ENCODE measurements at places on chromosomes 7 and 10.

GRCh38 chr10:125097409-125098070 is 62.8 kb downstream of the CTBP2 start:
- no peak for DNase-seq

DNA sequence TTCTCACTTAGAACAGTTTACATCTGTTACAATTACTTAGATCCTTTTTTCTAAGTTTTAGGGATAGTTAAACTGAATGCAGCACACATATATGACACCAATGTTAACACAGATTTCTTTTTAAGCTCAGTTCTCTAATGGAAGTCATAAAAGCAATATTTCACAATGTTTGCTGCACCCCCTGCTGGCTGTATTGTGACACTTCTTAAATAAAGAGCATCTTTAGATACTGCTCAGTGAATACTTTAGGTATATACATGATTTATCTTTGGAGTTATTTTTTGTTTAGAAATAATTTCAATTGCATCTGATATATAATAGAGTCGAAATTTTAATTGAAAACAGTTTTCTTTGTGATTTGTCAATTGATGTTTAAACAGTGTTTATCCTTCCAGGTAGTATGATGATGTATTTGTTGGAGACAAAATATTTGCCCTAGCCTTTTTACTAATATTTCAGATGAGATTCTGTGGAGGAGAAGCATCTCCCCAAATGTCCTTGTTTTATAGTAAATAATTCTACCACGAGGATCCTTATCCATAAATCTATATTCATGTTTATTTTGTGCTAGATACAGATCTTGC is 174.4 kb downstream of the ST7 start:
- DNase-seq = peak; percentile 53

DNA sequence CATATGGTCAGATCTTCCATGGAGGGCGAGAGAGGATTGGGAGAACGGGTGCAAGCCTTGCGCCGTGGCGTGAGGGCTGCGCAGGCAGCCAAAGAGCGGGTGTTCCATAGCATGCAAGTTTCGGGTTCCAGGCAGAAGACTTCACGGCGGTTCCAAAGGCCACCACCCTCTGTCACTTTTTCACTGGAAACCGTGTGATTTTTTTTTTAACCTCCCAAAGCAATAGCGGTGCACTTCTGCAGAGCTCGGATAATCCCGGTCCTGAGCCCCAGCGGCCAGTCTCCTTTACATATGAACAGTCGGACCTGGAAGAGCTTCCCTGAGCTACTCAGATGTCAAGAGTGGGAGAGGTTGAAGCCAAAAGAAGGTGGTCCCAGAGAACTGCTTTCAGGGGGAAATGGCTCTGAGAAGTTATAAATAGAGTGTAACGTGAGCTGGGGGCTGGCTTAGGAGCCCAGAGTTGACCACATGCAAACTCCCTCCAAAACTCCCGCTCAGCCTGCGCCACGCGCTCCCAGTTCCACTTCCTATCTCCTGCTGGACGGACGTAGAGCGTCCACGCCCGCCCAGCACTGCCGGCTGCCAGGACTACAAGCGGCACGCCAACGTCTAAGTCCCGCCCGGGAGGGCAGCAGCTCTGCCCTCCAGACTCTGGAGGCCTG is at the start of gene MEOX2:
Gene MEOX2 (minus strand): TSS at position 389 of the 662 bp plus-strand sequence. CDS start 281 bp downstream, at position 108.
- no peak for DNase-seq

DNA sequence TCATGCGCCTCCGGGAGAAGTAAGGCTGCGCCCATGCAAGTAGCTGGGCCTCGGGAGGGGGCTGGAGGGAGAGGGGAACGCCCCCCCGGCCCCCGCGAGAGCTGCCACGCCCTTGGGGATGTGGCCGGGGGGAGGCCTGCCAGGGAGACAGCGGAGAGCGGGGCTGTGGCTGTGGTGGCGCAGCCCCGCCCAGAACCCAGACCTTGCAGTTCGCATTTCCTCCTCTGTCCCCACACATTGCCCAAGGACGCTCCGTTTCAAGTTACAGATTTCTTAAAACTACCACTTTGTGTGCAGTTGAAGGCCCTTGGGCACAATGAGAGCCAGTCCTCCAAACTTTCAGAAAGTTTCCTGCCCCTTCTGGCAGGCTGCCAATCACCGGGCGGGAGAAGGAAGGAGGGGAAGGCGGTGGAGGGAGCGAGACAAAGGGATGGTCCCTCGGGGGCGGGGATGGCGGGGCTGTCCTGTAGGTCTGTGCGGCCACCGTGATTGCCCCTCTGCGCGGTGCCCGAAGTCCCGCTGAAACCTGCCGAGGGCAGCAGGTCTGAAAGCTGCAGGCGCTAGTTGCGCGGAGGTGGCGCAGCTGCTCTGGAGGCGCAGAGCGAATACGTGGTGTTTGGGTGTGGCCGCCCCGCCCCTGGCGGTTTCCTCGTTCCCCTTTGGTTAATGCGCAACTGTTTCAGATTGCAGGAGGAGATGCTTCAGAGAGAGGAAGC is 2.1 kb downstream of the VIM start:
- DNase-seq = peak; percentile 95

GRCh38 chr10:58334817-58335305 is at the start of gene UBE2D1:
Gene UBE2D1 (plus strand): TSS chr10:58335006. CDS start chr10:58335202, 196 bp downstream.
- DNase-seq = peak; percentile 77

- no peak for DNase-seq
These were observed 359.2 kb downstream of the NRG3 start for GRCh38 chr10:82234173-82234572.

DNA sequence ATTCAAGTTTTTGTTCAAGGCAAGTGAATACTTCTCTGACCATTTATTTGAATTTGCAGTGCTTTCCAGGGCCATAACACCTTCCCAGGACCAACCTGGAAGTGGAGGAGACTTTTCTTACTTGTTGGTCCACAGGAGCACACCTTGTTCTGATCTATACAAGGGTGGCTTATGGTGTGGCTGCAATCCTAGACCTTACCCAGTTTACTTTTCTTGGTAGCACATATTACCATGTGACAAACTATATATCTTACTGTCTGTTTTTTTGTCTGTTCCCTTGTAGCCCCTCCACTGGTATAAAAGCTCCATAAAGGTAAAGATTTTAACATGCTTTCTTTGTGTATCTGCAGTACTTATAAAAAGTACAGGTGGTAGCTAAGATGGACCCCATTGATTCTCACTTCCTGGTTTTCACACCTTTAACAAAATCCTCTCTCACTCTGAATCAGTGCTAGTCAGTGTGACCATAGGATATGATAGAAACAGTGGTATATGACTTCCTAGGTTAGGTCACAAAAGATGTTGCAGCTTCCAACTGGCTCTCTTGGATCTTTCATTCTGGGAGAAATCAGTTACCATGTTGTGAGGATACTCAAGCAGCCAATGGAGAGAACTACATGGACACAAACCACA is 5.6 kb upstream of the ASB4 start:
- no peak for DNase-seq

GRCh38 chr7:81301815-81302214 is 383.0 kb upstream of the SEMA3C start:
- DNase-seq = no peak

DNA sequence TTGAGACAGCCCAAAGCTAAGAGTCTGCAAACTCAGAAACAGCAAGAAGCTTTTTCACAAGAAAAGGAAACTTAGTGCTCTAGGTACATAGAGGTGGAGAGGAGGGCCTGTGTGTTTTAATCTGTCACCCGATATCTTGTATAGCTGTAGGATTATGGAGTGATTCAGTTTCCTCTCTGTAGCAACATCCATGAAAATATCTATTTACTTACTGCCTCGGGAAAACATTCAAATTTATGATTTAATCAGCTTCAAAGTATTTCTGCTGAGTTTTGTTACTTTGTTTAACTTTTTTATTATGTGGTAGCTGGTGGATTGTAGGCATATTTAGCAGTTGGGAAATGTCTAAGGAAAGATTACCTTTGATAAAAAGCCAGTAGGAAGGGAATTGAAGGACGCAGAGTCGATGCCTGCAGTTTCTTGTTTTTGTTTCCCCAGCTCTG is 292.0 kb downstream of the CCDC3 start:
- DNase-seq = no peak

DNA sequence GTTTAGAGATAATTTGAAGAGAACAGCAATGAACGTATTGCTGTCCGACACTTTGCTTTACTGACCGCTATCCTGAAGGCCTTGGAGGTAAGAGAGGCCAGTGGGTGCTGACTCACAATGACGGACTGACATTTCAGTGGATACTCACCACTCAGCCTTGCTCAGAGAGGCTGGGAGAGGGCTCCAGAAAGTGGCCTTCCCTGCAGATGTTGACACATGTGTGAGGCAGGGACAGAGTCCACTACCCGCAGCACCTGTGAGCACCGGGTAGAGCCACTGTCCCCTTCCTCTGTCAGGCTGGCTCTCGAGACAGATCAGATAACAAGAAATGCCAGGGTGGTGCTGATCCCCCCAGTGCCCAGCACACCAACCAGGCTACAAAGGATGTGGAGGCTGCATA is 75.0 kb downstream of the GPR26 start:
- DNase-seq = no peak

DNA sequence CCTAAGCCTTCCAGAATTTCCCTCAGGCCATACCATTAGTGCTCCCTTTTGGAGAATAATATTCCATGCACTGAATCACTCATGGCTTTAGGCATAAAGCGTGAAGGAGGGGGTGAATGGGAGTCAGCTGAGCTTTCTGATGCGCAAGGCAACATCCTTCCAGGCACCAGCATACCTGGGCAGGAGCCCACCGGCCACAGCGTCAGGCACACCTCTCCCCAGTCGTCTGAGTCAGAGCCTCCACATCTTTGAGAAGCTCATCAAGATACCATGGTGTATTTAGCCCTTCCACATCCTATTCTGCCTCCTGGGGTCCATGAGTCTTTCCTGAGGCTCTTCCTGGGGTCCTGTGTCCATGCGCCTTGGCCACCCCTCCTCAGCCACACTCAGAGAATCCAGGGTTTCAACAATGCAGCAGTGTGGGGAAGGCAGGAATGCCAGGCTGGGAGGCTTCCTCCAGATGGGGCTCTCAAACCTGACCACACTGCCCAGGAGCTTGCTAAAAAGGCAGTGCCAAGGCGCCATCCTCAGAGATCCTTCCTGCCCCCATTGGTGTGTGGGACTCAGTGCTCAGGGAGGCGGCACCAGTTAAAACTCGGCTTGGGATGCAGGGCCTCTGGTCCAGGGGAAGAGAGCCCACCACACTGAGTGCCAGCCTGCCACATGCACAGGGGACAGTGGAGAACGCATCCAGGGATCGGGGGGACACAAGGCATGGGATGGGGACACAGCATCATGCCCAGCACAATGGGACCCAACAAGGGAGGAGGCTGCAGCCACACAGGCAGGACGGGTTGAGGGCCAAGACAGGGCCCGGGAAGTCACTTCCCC is 31.6 kb downstream of the RASGEF1A start:
- peak; percentile 11 for DNase-seq

GRCh38 chr10:69061305-69062161 is 26.4 kb upstream of the SRGN start:
- DNase-seq = peak; percentile 12

DNA sequence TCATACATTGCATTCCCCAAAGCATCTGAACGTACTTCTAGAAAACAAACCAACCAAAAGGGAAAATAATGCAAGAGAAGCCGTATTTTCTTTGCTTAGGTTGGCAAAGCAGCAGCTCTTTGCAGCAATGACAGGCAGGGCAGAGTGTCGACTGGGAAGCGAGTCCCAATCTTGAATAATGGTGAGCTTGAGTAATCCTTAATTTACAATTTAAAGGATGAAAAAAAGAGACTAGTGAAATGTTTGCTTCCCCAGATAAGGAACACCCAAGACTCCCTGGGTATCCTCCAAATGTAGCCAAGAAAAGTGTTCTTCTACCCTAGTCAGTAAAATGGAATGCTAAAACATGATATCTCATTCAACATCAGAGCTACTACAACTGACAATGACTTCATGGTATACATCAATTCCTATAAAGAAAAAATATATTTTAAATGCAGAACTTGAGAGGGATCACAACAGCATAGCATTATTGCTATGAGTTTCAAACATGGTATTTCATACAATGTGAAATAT is 32.0 kb downstream of the GPAM start:
- DNase-seq = no peak

DNA sequence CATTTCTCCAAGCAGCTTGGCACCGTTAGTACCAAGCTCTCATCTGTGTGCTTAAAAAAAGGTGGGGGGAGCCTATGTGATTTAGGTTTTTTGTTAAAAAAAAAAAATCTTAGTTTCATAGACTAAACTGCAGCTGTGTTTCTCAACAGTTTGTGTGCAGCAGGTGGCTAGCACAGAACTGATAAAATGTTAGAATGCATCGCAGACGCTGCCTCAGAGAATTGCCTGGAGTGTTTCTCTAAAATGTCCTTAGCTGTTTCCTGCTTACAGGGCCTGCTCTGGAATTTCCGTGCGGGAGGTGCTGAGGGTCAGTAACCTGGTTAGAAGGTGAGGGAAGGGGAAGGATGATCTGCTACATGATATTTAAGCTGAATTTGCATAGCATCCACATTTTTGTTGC is 268.9 kb downstream of the PLXDC2 start:
- no peak for DNase-seq

- DNase-seq = no peak
These were observed 18.6 kb downstream of the NSMCE4A start for GRCh38 chr10:121956111-121957061.

DNA sequence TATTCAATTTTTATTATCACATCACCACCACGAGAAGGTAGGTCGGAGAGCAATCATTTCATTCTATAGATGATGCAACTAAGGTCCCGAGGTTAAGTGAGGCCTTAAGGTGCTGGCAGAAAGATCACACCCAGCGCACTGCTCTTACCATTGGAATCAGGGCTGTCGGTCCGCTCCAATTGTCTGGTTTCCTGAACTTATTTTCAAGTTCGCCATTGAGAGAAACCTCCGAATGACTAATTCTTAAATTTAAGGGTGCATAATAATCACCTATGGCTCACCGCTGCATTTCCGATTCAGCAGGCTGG is 625 bp upstream of the GSTO2 start:
- DNase-seq = no peak

DNA sequence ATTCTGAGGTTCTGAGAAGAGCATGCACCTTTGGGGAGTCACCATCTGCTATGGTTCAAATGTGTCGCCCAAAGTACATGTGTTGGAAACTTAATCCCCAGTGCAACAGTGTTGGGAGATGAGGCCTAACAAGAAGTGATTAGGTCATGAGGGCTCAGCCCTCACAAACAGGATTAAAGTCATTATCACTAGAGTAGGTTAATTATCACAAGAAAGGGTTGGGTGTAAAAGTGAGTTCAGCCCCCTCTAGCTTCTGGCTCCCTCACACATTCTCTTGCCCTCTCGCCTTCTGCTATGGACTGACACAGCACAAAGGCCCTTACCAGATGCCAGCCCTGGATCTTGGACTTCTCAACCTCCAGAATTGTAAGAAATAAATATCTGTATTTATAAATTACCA is 100.3 kb upstream of the C10orf90 start:
- DNase-seq = no peak

- DNase-seq = no peak
These were observed 111.3 kb downstream of the POU6F2 start for GRCh38 chr7:39088730-39089593.

DNA sequence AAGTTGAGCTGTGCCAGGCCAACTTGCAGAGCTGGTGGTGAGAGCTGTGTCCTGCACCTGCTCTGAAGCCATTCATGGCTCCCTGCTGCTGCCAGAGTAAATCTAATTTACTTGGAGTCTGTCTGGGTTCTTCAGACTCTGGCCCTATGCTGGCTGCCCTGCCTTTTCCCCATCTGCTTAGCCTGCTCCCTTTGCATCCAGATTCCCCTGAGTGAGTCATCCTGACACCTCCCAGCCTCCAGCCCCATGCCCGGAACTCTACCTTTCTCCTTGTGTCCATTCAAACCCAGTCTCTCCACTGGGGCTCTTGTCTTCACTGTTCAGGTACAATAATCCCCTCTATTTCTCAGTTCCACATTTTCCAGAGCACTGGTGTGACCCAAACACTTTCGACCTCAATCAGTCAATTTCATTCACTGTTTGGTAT is 434.4 kb upstream of the ZMIZ1 start:
- no peak for DNase-seq

GRCh38 chr10:75682649-75683557 is 251.5 kb downstream of the LRMDA start:
- no peak for DNase-seq

Data from naive thymus-derived CD8-positive, alpha-beta T cell (primary cell).